ENCODE measurements at places on chromosomes 6 and 20. TPM values are rescaled to one million over a fixed set of nuclear protein-coding genes. Genes with fewer than 3 reads are reported as not detected.

GRCh38 chr6:145309842-145310535 is 425.3 kb downstream of the EPM2A start:
- no peak overlapping the region for H3K4me3 ChIP-seq
- peaks cover 17% of the 10 kb centered on the region for H3K4me1 ChIP-seq
- H3K27ac ChIP-seq: no peak overlapping the region
- H3K27me3 ChIP-seq: no peaks in the 10 kb centered on the region
- no peaks in the 10 kb centered on the region for H3K36me3 ChIP-seq
- no peak for DNase-seq

The PPP1R14C gene
- total RNA-seq: 4.6 TPM

DNA sequence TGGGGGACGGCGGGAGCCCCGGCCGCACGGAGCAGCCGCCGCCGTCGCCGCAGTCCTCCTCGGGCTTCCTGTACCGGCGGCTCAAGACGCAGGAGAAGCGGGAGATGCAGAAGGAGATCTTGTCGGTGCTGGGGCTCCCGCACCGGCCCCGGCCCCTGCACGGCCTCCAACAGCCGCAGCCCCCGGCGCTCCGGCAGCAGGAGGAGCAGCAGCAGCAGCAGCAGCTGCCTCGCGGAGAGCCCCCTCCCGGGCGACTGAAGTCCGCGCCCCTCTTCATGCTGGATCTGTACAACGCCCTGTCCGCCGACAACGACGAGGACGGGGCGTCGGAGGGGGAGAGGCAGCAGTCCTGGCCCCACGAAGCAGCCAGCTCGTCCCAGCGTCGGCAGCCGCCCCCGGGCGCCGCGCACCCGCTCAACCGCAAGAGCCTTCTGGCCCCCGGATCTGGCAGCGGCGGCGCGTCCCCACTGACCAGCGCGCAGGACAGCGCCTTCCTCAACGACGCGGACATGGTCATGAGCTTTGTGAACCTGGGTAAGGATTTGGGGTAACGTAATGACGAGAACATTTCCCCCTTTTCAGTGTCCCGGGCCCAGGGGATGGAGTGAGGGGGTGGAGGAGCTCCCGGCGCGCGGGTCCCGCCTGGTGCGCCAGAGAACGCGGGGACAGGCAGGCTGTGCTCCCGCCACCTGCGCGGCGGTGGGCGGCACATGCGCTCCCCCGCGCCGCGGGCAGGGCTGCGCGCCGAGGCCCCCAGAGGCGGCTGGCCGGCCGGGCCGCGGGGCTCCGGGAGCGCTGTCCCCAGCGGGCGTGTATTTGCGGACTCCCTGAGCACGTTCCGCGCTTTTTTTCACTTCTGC is 1.4 kb downstream of the BMP6 start:
- peak; percentile 30 for DNase-seq
- peaks cover 13% of the 10 kb centered on the region for H3K4me1 ChIP-seq
- peak overlapping the region; percentile 48 for H3K4me3 ChIP-seq
- peaks cover 45% of the 10 kb centered on the region for H3K27me3 ChIP-seq
- H3K27ac ChIP-seq: no peak overlapping the region

The ZNF311 gene
- total RNA-seq: 0.92 TPM

The MCHR2 gene
- total RNA-seq: not detected

The BLCAP gene
- 33.0 TPM for total RNA-seq

GRCh38 chr6:36964349-36964748 is 9.8 kb downstream of the PI16 start:
- H3K4me1 ChIP-seq: no peaks in the 10 kb centered on the region
- H3K27ac ChIP-seq: no peak overlapping the region
- H3K4me3 ChIP-seq: no peak overlapping the region
- peaks cover 24% of the 10 kb centered on the region for H3K36me3 ChIP-seq
- no peak for DNase-seq

DNA sequence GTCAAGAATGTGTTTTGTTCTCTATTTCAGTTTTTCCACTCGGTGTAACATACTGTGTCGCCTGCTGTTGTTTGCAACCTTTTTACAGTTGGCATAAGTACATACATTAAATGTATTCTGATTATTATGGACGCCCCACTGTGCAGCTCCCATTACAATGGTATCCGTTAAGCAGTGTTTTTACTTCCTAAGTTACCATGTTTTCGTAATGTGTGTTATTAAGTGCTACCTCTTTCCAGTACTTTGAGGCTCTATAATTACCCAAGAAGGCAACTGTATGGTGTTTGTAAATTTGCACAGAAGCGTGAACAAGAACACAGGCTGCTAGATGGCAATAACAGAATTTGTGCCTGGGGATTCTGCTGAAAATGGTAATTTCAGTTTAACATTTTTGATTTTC is 568.0 kb upstream of the MARCKS start:
- DNase-seq: peak; percentile 11
- H3K27me3 ChIP-seq: no peaks in the 10 kb centered on the region
- H3K4me1 ChIP-seq: no peaks in the 10 kb centered on the region
- H3K4me3 ChIP-seq: no peak overlapping the region
- no peaks in the 10 kb centered on the region for H3K36me3 ChIP-seq

The OR2J1 gene
- total RNA-seq: not detected

The SMIM29 gene
- total RNA-seq: 19.1 TPM

The ID4 gene
- 29.3 TPM for total RNA-seq

The ASIP gene
- not detected for total RNA-seq

- H3K4me3 ChIP-seq: no peak overlapping the region
- no peak for DNase-seq
- H3K27me3 ChIP-seq: no peaks in the 10 kb centered on the region
- no peak overlapping the region for H3K27ac ChIP-seq
These were observed 378.5 kb upstream of the TSHZ2 start for GRCh38 chr20:52593654-52594053.

DNA sequence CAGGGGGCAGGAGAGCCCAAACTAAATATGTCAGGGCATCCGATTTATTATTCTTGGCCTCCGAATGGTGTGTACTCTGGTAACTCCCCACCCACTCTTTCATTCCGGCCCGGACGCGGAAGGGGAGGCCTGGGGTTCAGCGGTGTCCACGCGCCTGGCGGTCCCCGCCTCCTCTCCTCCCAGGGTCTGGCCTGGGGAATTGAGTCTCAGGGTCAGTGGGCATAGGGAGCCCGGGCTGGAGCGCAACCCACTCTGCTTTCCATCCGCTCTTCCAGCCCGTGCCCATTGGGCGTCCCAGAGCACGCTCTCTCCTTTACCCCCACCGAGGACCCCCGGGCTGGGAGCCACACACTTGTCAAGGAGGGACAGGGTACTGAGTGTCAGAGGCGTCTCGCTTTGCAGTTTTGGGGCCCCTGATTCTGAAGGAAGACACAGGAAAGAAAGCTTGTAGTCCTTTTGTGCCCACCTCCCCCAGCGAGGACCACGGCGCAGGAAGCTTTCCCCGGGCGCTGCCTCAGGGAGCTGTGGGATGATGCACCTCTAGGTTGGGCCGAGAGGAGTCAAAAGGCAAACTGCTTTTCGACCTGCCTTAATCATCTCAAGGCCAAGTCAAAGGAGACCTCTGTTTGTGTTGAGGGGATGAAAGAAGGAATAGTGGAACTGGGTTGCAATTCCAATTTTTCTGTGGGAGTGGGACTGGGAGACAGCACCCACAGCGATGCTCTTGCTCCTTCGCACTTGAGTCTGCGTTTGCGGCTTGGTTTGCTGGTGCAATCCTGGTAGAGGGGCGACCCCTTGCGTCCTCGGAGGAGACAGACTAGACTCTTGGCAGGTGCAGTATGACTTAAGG is 2.5 kb downstream of the RSPO3 start:
- H3K27ac ChIP-seq: no peak overlapping the region
- peak; percentile 88 for DNase-seq
- peak overlapping the region; percentile 11 for H3K4me3 ChIP-seq
- H3K27me3 ChIP-seq: peaks cover 30% of the 10 kb centered on the region
- H3K4me1 ChIP-seq: peaks cover 14% of the 10 kb centered on the region

DNA sequence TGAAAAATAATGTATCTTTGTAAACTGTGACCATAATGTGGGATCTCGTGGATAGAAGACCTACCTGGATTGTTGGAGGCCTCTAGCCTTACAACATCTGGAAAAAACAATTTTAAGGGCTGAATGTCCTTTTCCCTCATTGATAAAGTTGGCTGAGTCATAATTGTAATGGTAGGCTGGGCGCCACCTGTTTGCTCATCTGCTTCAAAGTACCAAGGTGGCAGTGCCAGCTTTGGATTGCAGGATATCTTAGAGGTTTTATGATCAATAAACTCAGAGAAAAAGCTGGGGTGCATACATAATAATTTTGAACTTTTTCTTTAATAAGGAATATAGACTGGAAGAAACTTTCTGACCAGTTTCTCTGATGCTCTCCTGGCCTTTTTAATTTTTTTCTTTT is 653.4 kb downstream of the MMUT start:
- no peak overlapping the region for H3K4me3 ChIP-seq
- H3K4me1 ChIP-seq: no peaks in the 10 kb centered on the region
- H3K27me3 ChIP-seq: no peaks in the 10 kb centered on the region
- no peak for DNase-seq
- H3K36me3 ChIP-seq: no peaks in the 10 kb centered on the region

GRCh38 chr6:135992739-135993138 is 141.2 kb downstream of the PDE7B start:
- H3K27me3 ChIP-seq: peaks cover 42% of the 10 kb centered on the region
- H3K4me1 ChIP-seq: no peaks in the 10 kb centered on the region
- H3K27ac ChIP-seq: no peak overlapping the region
- no peaks in the 10 kb centered on the region for H3K36me3 ChIP-seq

DNA sequence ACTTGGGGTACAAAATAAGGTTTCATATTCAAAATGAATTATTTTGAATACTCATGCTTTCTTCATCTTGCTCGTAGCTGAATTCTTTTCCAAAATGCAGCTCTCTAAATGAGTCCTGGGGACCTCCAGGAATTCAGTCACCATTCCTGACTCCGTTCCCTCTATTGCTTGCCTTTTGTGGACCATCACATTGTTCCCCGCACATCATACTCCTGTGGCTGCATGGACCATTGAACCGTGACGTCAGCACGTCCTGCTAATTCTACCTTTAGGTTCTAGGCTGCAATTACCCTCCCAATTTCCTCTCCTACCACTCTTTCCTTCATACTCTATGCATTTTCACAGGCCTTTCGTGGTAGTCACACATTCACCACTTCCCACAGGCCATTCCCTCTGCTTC is 173.1 kb upstream of the ID4 start:
- no peak overlapping the region for H3K27ac ChIP-seq
- H3K27me3 ChIP-seq: no peaks in the 10 kb centered on the region
- no peak for DNase-seq
- H3K36me3 ChIP-seq: no peaks in the 10 kb centered on the region
- H3K4me1 ChIP-seq: peaks cover 17% of the 10 kb centered on the region

DNA sequence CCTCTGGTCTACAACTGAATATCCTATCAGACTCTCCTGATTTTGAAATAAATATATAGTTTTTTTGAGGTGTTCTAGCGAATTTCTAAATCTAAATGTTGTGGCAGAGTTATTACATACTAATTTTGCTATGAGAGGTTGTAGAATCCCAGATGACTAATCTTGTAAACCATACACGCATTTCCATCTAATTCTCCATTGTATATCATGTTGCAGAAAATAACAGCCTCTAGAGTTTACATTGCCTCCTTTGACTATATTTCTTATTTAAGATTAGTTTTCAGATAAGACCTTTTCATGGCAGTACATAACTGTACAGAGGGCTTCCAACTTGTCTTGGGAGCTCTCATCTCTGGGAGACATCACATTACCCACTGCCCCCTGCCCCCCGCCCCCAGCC is 22.9 kb downstream of the PTPN1 start:
- no peaks in the 10 kb centered on the region for H3K36me3 ChIP-seq
- H3K4me1 ChIP-seq: peaks cover 46% of the 10 kb centered on the region
- H3K27me3 ChIP-seq: no peaks in the 10 kb centered on the region
- H3K27ac ChIP-seq: peak overlapping the region; percentile 10

DNA sequence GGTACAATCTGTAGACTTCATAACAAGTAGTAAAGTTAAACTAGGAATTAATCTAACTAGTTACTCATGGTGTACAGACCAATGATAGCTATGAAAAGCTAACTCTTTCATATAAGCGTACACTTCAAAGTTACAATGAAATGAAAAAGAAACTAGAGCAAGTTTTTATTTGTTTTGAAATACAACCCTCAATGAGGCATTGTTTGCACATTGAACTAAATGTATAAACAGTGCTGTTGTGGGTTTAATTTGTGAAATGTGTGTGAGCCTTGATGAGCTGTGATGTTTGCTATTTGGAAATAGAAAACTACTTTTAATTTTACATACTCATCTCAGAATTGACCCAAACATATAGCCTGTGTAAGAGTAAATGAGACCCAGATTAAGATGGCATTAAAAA is 11.1 kb upstream of the EYA4 start:
- no peaks in the 10 kb centered on the region for H3K4me1 ChIP-seq
- no peaks in the 10 kb centered on the region for H3K36me3 ChIP-seq
- peaks cover 3% of the 10 kb centered on the region for H3K27me3 ChIP-seq

Data from A673 (cell line).